ENCODE measurements at places on chromosomes 7 and 10.

GRCh38 chr7:23938937-23939552 lies 229.0 kb downstream of the STK31 start:
- DNase-seq = no peak

DNA sequence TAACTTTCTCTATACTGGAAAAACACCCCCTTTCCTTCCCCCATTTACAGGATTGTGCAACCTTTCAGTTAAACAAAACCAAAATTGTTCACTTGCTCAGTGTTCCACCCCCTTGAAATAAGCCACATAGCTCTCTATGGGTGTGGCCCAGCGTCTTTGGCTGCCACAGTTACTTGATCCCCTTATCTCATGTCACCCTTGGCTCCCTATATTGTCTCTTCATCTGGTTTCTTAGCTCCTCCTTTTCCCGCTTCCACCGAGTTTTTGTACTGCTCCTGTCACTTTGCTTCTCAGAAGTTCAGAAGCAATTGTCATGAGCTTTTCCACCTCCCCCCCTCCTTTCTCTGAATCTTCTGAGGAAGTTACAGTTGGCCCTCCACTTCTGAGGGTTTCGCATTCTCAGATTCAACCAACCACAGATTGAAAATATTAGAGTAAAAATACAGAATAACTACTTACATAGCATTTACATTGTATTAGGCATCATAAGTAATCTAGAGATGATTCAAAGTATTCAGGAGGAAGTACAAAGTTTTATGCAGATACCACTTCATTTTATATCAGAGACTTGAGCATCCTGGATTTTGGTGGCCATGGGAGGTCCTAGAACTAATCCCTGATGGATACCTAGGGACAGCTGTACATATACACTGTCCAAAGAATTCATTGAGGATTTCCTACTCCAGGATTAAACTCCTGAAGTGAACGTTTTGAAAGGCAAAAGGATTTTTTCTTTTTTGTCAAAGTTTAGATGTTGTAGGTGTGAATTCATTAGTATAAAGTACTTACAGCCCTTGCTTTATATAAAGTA lies 60.4 kb downstream of the ADD3 start:
- DNase-seq = peak; percentile 43

GRCh38 chr7:17930546-17930945 lies 9.7 kb downstream of the SNX13 start:
- DNase-seq = no peak

DNA sequence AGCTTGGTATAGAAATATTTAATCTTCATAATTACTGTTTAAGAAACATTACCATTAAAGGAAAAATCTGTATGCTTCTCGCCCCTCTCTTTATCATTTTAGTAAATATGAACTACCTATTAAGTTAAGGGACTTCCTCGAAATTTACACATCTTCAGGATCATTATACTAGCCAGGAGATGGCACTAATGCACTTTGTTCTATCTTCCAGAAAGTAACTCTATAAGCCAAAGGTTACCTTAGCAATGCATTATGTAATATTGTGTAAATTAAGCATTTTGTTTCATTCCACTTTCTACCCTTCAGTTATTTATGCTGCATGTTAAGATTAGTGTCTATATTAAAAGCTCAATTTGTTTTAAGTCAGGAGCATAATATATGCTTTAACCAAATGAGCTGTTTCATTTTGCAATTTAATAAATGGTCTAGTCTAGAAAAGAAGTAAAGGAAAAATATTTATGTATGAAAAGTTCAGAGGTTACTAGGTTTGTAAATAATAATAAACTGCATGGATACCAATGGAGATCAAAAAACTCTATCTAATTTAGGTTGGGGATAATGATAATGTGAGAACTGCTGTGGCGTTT lies 128.5 kb downstream of the ANKRD7 start:
- DNase-seq = no peak

DNA sequence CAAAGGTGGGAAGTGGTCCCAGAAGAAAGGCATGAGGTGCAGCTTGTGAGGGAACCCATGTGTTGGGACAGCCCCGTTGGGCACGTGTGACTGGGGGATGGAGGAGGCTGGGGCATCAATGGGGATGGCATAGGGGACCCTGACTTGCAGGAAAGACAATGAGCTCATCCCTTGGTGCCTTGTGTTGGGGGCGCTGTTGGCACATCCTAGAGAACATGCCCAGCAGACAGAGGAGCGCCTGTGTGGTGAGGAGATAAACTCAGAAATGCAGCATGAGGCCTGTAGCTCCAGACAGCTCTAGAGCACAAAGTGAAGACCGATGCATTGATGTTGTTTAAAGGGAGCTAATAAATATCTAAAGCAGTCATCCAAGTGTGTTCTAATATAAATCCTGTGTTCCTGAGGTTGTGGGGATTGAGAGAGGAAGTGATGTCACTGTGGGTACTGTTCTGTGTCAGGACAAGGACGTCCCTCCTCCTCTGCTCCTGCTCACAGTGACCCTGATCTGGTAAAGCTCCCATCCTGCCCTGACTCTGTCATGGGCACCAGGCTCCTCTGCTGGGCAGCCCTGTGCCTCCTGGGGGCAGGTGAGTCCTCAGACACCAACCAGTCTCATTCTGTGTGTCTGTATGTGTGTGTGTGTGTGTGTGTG lies 126.1 kb upstream of the PRSS58 start:
- no peak for DNase-seq

DNA sequence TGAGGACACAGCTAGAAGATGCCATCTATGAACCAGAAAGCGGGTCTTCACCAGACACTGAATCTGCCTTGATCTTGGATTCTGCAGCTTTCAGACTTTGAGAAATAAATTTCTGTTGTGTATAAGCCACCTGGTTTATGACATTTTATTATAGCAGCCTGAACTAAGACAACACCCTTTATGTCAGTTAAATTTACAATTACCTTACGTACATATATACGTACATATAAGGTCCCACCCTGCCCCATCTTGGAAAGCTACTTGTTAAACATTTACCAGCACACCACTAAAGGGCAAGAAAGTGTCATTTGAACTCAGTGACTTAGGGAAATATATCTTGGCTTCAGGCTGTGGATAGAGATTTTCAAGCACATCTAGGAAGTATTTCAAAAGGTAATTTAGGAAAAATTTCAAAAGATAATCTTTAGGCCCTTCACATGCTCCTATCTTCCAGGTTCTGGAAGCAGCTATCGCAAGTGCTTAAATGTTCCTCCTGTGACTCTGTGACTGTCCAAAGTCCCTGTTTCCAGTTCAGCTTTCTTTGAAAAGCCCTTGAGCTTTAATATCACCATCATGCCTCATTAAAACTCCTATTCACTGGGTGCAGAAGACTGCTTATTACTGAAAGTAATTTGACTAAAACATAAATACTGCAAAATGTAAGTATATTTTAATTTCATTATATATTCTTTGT lies 9.6 kb upstream of the SRI start:
- DNase-seq = no peak

DNA sequence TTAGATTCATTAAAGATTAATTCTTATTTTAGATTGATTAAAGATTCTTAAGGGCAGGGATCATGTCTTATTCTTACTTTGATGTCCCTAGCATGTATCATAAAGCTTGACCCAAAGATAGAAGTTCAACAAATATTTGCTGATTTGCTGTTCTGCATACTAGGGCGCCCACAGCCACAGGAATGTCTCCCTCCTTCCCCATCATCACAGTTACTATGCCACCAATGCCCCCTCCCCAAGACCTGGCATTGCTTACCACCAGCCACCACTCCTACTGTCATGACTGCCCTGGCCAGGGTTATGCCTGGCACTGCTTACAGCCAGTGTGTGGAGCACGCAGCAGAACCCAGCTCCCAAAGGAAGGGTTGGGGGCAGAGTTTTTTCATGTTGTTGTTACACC lies 86.7 kb upstream of the AGK start:
- no peak for DNase-seq

DNA sequence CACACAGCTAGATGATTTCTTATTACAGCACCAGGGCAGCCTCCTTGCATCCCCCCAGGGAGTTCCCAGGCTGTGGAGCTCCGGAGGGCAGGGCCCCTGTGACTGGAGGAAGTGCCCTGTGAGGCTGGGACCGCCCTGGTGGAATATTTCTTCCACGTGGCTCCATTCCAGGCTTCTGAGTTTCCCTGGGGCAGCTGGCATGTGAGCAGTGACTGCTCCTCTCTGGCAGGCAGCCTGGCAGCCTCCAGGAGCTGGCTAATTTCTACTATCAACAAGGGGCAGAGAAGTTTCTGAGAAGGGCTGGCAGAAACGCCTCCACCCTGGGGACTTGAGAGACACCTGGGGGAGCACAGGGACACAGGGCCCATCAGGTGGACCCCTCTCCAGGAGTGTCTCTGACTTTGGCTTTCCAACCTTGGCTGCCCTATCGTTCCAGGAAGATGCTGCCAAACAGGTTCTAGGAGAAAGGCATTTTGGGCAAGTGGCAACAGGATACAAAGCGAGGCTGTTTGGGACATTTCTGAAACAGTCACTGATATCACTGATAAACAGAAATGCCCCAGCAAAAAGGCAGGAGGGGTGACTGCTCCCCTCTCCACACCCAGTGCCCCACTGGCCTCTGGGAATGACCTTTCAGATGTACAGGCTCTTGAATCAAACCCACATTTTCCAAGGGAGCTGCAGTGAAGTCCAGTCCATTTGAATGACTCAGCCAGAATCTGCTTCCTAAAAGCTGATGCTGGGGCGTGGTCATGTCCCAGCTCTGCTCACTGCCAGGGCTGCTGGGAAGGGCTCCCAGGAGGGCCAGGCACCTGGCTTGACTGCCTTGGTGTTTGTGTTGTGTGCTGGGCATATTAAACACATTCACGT lies 16.1 kb downstream of the MYOF start:
- DNase-seq = no peak

- no peak for DNase-seq
These were observed 225.5 kb downstream of the CHCHD3 start for GRCh38 chr7:132856416-132856815.

DNA sequence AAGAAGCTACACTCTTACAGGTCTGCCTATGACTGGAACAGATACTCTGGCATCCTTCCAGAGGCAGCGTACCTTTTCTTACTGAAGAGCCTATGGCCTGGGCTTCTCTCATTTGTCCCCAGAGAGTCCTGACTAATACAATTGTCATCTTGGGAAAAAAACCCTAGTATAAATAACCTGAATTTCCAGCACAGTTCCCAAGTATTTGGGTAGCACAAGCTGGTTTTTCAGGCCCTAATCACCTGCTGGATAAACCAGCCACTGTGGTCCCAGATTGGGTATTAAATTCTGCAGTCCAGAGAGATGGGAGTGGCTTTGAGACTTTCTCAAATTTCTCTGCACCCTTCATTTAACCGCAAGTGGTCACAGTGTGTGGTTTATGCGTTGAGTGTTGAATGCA lies 186.8 kb upstream of the NEBL start:
- no peak for DNase-seq
